T follicular helper cell (primary cell): ENCODE measurements at places on chromosomes 1 and 21.
A peak's percentile ranks its signal among the peaks of the same experiment; 100 is the strongest.

GRCh38 chr1:163875200-163875926 lies 553.6 kb downstream of the NUF2 start:
- DNase-seq: no peak

GRCh38 chr1:31683997-31684396 lies 19.8 kb downstream of the COL16A1 start:
- no peak for DNase-seq

- DNase-seq: no peak
These were observed 734 bp downstream of the CDK18 start for GRCh38 chr1:205505076-205505729.

DNA sequence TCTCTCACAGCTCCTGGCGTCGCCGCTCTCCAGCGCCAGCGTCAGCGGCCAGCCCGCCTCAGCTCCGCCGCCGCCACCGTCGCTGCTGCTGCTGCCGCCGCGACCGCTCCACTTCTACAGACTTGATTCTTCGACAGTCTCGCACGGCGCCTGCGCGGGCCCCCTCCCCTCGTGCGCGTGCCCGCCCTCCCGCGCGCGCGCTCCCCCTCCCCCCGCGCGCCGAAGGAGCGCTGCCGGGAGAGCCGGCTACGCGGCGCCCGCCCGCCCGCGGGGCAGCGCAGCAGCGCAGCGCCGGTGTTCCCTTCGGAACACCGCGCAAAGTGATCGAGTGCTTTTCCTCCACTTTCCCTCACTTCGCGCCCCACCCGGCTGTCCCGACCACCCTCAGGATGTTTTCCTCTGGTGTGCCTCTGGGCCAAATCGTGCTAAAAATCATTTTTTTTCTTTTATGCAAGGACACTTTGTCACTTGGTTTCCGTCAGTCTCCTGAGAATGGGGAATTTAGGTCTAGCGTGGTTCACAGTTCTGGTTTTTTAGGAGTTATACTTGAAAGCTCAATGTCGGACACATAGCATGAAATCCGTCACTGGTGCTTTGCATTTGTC lies at the start of gene IRF2BP2:
Gene IRF2BP2 (minus strand): TSS at position 118 of the 605 bp plus-strand sequence. CDS start 684 bp downstream, outside the sequence.
- DNase-seq: peak; percentile 75

DNA sequence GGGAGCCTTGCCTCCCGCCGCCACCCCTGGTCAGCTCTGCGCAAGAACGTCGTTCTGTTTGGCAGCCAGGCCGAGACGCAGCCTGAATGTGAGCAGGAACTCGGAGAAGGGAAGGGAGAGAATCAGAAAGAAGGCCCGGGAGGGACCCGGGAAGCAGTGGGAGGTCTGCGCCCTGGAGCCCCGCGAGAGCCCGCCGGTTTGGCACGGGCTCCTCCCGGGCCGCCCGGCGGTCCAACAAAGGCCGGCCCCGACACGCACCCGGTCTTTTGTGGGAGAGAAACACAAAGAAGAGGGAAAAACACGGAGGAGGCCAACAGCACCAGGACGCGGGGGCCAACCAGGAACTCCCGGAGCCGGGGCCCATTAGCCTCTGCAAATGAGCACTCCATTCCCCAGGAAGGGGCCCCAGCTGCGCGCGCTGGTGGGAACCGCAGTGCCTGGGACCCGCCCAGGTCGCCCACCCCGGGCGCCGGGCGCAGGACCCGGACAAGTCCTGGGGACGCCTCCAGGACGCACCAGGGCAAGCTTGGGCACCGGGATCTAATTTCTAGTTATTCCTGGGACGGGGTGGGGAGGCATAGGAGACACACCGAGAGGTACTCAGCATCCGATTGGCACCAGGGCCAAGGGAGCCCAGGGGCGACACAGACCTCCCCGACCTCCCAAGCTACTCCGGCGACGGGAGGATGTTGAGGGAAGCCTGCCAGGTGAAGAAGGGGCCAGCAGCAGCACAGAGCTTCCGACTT lies 2.7 kb upstream of the OLIG2 start:
- no peak for DNase-seq

- DNase-seq: no peak
These were observed 496.9 kb upstream of the LRRC7 start for GRCh38 chr1:69070660-69071373.

DNA sequence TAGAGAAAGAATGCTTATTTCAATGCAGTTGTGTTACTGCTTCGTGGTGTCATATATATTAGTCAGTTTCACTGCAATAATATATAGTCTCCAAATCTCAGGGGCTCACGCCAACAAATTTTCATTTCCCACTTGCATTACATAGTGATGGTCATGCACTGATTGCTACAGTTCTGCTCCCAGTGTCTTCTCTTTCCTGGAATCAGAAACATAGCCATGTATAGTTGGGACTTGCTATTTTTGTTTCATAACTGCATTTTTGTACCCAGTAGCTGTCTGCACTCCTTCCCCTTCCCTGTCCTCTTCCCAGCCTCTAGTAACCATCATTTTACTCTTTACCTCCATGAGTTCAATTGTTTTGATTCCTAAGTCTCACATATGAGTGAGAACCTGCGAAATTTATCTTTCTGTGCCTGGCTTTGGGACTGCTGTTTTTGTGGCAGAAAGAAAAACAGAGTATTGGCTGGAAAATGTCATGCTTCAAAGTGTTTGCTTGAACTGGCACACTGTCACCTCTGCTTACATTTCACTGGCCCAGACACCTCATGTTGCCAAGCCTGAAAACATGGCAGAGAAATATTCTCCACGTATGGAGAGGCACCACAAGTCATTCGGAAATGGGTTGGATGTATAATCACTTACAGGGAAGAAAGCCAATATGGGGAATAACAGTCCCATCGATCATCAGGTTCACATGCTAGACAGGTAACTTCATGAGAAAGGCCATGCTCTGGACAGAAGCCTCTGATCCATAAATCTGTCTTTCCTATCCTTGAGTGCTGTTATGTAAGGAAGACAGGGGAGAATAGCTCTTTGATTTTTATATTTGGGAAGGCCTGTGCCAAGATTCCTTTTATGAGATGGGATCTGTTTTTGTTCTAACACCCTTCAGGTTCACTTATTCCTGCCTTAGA lies 60.4 kb upstream of the BACH1 start:
- no peak for DNase-seq

DNA sequence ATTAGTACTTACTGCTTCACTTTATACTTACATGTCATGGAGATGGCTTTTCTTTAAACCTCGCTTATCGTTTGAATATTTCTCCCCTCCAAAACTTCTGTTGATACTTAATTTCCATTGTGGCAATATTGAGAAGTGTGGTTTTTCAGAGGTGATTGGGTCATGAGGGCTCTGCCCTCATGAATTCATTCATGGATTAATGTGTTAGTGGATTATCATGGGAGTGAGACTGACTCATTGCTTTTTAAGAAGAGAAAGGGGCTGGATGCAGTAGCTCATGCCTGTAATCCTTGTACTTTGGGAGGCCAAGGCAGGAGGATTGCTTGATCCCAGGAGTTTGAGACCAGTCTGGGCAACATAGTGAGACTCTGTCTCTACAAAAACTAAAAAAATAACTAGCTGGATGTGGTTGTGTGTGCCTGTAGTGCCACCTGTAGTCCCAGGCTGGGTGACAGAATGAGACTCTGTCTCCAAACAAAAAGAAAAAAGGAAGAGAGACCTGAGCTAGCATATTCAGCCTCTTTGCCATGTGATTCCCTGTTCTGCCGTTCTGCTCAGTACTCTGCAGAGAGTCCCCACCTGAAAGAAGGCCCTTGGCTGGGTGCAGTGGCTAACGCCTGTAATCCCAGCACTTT lies 30.2 kb downstream of the RABGAP1L start:
- no peak for DNase-seq

- DNase-seq: no peak
These were observed 3.5 kb upstream of the TIAM1 start for GRCh38 chr21:31347435-31348032.

DNA sequence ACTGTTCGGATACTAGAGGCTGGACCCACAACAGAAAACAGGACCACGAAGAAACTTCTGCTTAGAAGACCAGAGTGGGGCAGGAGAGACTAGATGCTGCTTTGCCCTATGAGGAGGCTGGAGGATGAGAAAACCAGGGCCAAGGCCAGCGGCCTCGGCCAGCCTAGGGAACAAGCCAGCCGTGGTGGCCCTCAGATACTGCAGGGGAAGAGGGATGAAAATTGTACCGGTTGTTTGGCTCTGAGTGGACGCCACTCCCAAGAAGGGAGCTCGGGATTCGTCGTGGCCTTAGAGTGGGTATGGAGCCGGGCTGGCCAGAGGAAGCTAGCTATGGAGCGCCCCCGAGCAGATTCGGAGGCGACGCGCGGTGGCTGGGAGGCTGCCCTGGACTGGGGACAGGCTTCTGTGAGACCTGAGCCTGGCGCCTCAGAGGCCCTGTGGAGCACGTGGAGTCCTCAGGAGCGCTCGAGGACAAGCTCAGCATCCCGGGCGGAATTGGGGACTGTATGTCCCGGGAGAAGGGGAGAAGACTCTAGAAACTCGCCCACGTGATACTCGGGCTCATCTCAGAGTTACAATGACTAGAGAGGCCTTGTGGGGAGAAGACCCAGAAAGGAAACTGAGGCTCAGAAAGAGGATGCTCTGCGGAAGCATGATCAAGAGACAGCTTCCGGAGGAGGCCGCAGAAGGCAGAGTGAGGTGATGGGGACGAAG lies 2.8 kb downstream of the PRRX1 start:
- DNase-seq: no peak

DNA sequence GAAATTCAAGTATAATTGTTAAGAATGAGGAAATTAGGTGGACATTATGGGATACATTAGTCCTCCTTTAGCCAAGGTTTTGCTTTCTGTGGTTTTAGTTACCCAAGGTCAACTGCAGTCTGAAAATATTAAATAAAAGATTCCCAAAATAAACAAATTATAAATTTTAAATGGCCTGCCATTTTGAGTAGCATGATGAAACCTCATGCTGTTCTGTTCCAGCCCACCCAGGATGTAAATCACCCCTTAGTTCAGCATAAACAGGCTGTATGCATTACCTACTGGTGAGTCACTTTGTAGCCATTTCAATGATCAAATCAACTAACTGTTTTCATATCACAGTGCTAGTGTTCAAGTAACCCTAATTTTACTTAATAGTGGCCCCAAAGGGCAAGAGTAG lies 132.5 kb upstream of the LYPLAL1 start:
- DNase-seq: no peak

DNA sequence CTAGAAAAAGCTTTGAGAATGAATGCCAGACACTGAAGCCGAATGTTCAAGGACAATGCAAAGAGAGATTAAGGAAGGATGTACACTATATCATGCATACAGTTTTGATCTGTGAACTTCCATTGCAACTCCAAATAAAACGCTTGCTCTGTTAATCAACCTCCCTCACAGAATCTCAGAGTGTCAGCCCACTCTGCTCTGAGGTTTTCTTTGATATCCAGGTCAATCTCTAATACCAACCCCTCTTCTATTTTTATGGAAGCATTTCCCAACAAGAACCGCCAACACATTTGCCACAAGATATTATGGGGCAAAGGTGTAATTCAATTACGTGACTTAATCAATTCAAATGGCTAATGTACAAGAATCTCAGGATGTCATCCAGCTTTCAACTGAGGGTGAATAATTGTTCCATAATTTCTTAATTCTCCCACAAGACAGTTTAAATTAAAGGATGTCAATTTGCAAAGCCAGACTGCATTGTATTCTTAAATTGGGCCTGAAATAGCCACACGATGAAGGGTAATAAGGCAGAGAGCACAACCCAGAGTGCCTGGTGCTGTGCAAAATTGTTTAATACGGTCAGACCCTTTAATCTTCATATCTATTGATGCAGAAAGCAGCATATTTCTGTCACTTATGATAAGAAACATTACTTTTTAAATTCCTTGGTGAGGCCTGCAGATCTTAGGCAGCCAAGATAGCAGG lies 459.2 kb upstream of the DAB1 start:
- no peak for DNase-seq

DNA sequence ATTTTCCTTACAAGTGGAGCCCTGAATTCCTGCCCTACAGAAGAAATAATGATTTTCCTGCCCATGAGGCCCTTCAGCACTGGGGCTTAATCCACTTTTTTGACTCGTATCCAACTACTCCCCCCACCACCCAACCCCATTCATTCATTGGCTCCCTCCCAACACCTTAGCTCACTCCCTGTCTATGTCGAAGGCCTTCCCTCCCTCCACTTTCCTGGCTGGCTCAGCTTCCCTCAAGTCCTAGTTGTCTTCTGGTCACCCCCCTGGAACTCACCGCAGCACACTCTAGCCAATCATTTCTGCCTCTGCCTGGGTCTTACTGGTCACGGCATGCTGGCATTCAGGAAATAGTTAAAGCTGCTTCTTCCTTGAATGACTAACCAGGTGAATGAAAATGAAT lies 118.9 kb downstream of the PGBD5 start:
- DNase-seq: no peak

GRCh38 chr1:3718764-3719163 lies 33.5 kb upstream of the CCDC27 start:
- DNase-seq: no peak

DNA sequence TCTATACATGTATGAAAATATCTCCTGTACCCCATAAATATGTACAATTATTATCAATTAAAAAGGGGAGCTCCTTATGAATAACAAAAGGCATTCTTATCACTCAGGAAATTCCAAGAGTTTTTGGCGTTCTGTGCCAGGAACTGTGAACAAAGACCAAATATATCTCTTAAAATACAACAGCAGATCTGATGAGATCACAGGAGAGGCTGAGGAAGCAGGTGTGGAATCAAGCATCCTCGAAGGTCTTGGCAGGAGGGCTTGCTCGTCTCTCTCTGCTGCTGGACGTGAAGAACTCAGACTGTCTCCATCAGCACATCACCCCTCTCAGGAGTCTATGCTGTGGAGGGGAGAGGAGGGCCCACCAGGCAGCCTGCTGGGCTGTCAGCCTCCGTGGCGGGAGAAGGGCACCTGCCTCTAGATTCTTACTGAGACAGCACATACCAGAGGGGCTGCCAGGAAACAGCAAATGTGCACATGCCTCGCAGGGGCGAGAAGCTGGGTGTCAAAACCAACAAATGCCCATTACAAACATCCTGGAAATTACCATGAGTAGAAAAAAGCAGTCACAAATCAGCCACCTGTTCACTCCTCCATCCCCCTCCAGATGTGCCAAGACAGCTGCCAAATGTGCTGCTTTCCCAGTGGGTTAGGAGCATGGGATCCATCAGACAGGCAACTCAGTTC lies 30.8 kb upstream of the FAM89A start:
- DNase-seq: no peak

- no peak for DNase-seq
These were observed 43.9 kb downstream of the PARP1 start for GRCh38 chr1:226363801-226364513.

DNA sequence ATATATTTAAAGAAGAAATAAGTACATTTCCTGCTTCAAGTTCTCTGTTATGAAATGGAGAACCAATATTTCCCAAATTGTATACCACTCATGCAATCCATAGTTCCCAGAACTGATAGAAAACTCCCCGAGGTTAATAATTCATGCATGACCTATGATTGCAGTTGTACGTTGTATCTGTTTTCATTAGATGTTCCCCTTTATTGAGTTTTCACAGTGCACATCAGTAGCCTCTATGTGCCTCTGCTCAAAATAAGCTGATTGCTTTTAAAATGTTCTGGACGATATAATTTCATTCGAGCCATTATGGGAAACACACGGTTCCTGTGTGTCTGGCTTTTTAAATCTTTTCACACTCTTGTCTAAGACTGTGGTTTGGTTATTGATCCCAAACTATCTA lies 253.1 kb upstream of the KIAA0040 start:
- no peak for DNase-seq

- peak; percentile 56 for DNase-seq
These were observed at the start of gene DHRS3 for GRCh38 chr1:12617901-12618660. DHRS3 (minus strand) TSS chr1:12618210; CDS start chr1:12617348, 862 bp downstream.

GRCh38 chr1:15153842-15154479 lies 414 bp downstream of the TMEM51 start:
- DNase-seq: no peak

GRCh38 chr1:245566952-245567351 lies 412.2 kb downstream of the KIF26B start:
- no peak for DNase-seq

GRCh38 chr1:39132505-39133339 lies 71.8 kb upstream of the MACF1 start:
- DNase-seq: no peak
